NCI-H2029 treated with DMSO at 0.1 percent for 48 hours (cell line): ENCODE measurements at places on chromosomes 5 and 9.

DNA sequence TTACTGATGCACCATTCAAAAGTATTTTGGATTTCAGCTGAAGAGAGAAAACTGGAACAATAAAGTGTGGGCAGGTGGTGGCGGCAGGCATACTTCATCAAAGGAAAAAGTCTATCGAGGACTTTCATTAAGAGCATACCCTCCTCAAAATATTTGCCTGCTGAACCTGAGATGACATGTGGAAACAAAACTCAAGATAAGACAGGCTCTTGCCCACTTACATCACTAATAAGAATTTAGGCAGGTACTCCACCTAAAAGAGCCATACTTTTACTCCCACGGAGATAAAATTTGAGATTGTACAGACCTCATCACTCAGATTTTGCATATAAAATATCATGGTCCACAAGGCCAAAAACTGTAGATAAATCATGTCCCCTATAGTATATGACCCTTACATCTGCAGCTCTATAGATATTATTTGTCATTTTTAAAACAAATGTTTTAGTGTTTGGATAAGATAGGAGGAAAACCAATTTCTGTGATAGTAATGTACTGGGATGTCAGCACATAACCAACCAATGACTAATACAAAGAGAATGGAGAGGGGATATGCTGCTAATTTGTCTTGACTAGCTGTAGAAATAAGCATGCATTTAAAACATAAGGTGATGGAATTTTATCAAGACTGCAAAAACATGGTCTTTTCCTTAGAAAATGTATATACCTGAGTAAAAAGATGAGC is 730.6 kb upstream of the ZNF608 start:
- DNase-seq = no peak

DNA sequence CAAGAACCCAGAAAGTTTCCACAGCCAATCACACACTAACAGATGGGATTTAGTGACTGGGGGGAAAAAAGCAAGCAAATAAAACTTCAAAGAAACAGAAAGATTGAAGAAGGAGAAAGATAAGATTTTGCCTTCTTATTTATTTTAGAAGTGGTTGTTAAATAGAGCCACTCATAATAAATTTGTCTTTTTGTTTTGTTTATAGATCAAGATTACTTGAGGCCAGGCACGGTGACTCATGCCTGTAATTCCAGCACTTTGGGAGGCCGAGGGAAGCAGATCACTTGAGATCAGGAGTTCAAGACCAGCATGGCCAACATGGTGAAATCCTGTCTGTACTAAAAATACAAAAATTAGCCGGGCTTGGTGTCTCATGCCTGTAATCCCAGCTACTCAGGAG is 94.9 kb upstream of the RANBP3L start:
- DNase-seq = no peak

DNA sequence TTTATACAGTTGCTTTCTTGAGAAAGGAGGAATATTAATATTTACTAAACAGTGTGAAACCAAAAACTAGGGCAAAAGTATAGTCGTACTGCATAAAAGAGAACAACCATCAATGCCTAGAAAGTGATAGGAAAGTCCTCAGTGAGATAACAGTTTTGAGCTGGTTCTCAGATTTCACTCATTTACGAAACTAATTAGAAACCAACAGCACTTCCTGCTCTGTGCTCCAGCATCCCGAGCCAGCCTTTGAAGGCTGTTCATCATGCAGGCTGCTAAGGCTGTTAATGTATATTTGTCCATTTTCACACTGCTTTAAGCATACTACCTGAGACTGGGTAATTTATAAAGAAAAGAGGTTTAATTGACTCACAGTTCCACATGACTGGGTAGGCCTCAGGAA is 2039.9 kb downstream of the EFNA5 start:
- no peak for DNase-seq

GRCh38 chr5:147321569-147321968 is 86.7 kb downstream of the STK32A start:
- DNase-seq = peak; percentile 34

- peak; percentile 10 for DNase-seq
These were observed 295.2 kb downstream of the MAST4 start for GRCh38 chr5:66891184-66891925.

GRCh38 chr9:114855488-114855887 is 49.6 kb upstream of the TNFSF15 start:
- no peak for DNase-seq

DNA sequence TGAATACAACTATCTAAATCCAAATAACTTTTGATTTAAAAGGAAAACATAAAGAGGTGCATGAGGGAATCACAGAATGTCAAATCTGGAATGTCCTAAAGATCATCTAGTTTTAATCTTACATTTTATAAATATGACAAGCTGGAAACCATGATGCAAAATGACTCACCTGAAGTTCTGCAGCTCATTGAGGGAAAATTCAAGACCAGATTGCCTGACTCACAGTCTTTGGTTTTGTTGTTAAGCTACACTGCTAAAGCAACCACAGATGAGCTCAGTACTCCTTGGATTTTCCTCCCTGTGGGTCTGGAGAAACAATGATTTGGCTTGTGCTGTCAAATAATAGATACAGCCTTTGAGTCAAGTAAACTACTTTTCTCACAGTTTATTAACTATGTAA is 19.1 kb upstream of the EDIL3 start:
- DNase-seq = no peak
